ENCODE measurements at places on chromosomes 2 and 18.

GRCh38 chr2:161576421-161576820, 47.8 kb upstream of the SLC4A10 start:
- no peak for DNase-seq

DNA sequence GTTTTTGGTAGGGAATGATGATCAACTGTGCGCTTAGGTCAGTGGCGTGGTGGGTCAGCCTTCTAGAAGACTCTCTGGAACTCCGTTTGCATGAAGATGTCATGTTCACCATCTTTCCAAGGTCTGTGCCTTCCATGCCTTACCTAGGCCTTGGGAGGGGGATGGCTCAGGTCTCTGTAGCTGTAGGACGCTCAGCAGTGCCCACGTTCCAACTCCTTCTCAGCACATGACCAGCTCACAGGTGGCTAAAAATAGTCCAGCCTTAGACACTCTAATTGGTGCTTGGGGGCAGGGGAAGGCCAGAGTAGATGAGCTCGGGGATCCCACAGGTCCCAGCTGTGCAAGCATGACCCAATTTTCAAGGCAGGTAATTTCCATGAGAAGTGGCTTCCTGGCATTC, 42.3 kb upstream of the TEX51 start:
- no peak for DNase-seq

GRCh38 chr2:196399722-196400691, 228.6 kb upstream of the STK17B start:
- DNase-seq = no peak

- no peak for DNase-seq
These were observed 145.7 kb upstream of the KLF7 start for GRCh38 chr2:207311316-207312005.

DNA sequence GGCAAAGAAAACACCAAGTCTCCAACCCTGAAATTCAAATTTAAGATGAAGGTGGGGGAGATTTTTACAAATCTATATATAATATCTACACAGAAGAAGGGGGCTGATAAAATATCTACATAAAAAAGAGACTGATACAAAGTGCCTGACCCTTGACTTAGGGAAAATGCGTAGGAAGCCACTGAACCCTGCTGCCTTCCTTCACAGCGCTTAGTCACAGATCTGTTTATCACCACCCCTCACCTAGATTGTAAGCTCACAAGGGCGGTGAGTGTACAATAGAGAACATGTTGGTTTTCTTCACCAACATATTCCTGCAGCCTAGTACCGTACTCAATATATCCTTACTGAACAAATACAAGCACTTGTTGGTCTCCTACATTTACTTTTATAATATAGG, 54.3 kb downstream of the NOL10 start:
- no peak for DNase-seq

DNA sequence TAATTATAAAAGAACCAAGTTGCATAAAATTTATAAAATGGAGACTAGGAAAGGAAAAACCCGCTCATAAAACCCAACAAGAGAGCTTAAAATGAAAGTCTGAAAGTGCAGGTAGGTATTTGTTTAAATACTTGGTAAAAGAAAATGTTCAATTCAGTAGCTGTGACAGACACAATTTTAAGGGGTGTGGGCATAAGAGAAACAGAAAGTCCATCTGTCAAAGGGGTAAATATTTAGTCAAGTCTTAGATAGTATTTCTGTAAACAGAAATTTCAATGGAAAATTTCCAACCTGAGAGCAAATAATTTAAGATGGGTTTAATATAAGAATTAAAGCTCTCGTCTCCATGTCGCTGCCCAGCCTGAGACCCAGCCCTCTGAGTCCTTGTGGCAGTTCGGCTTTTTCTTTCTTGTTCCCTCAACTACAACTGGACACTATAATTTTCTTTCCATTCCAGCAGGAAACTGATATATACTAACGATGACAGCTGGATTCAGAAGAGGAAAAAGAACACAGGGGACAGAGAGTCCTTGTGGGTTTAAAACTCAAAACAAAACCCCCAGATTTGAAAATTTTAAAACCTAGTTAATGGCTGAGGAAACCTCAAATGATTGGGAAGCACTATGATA, 88.0 kb upstream of the ZFP36L2 start:
- DNase-seq = no peak
